ENCODE measurements at places on chromosomes 1 and 21.

DNA sequence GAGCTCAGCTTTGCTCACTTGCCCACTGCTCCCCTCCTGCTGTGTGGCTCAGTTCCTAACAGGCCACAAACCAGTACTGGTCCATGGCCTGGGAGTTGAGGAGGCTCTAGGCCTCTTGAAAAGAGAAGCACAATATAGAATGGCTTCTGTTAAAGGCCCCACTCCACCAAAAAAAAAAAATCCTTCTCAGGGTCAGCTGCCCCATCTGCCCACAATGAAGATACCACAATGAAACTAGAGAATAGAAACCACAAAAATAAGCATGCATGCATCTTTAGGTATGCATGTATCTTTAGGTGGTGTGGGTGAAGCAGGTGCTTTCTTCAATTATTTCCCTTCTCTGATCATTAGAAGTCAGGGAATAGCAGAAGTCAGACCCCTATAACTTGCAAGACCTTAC is 620.4 kb upstream of the BEND5 start:
- no peak for DNase-seq

DNA sequence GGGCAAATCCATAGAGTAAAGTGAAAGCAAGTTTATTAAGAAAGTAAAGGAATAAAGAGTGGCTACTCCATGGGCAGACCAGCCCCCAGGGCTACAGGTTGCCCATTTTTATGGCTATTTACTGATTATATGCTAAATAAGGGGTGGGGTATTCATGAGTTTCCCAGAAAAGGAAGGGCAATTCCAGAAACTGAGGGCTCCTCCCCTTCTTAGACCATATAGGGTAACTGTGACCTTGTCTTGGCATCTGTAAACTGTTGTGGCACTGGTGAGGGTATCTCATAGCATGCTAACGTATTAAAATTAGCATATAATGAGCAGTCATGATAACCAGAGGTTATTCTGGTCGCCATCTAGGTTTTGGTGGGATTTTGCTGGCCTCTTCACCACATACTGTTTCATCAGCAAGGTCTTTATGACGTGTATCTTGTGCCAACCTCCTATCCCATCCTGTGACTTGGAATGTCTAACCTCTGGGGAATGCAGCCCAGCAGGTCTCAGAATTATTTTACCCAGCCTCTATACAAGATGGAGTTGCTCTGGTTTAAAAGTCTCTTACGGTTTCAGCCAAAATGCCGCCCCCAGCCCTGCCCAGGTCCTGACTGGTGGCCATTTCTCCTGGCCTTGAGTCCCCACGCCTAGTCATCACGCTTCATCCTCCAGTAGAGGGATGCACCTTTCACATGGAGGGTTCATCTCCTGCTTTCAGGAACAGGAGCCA is 982 bp upstream of the TRIM17 start:
- DNase-seq = no peak

GRCh38 chr1:115712911-115713609 is 55.5 kb downstream of the CASQ2 start:
- DNase-seq = no peak

DNA sequence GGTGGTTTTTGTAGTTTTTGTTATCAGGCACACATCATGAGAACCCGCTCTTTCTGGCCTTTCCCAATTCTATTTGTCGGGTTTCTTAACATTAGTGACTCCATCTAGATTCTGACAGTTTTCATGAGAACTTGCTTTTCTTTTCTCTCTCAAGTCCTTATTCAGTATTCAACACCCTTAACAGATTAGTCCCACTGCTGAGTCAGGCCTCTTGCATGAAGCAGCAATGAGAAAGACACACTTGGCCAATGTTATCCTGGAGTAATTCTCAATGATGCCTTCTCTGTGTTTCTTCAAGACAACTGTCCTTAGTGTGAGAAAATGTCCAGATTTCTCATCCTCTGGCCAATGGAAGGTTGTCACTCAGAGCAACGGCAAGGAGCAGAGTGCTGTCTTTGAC is 11.3 kb downstream of the FMO2 start:
- no peak for DNase-seq

- DNase-seq = no peak
These were observed at the start of the genes FAM229A and TSSK3 for GRCh38 chr1:32362474-32363313. TSS of gene FAM229A (minus strand) at chr1:32362485. CDS start at chr1:32362091, 394 bp downstream. TSS of gene TSSK3 (plus strand) at chr1:32362539. CDS start at chr1:32362702, 163 bp downstream.

DNA sequence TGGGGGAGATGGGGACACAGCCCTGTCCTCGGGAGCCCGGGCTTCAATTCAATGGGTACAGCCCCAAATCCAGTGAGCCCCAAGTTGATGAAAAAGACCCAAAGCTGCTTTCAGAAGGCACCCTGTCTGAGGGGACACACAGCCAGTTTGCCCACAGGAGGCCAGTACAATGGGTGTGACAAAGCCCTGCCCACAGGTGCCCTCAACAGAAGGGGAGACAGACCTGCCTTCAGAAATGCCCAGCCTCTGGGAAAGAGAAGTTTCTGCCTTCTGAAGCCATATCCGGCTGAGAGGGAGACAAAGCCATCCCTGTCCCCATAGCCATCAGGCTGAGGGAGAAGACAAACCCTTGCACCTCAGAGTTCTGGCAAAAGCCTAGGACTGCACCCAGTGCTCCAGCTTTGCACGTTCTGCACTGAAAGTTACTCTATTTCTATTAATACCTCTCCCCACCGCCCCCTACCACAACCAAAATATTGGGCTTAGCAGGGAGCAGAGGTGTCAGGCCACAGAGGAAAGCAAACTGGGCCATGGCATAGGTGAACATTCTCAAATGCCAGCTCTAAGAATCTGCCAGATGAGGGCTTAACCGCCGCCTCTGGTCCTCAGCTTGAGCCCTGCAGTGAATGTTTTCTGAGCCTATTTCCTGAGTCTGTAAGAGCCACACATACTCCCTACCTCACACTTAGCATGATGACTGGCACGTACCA is 18.0 kb upstream of the PTAFR start:
- DNase-seq = no peak

DNA sequence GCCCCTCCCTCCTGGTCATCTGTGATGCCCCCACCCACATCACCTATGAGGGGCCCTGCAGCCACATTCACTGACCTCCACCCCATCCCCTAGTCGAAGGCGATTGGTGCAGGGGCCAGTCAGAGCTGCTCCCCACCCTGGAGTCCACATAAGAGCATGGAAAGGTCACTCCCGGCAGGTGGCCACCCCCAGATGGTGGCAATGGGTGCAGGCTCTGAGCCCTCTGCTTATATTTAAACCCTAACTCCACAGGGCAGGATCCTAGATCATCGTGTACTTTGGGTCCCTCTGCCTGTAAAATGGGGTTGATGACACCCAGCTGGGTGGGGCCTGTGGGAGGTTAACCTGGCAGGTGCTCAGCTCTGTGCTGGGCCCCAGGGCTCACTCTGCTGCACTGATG is 186.8 kb upstream of the C1orf174 start:
- no peak for DNase-seq

- no peak for DNase-seq
These were observed 3.2 kb downstream of the EDN2 start for GRCh38 chr1:41481109-41481775.

- DNase-seq = no peak
These were observed 70.2 kb downstream of the TOR3A start for GRCh38 chr1:179151908-179152682.

DNA sequence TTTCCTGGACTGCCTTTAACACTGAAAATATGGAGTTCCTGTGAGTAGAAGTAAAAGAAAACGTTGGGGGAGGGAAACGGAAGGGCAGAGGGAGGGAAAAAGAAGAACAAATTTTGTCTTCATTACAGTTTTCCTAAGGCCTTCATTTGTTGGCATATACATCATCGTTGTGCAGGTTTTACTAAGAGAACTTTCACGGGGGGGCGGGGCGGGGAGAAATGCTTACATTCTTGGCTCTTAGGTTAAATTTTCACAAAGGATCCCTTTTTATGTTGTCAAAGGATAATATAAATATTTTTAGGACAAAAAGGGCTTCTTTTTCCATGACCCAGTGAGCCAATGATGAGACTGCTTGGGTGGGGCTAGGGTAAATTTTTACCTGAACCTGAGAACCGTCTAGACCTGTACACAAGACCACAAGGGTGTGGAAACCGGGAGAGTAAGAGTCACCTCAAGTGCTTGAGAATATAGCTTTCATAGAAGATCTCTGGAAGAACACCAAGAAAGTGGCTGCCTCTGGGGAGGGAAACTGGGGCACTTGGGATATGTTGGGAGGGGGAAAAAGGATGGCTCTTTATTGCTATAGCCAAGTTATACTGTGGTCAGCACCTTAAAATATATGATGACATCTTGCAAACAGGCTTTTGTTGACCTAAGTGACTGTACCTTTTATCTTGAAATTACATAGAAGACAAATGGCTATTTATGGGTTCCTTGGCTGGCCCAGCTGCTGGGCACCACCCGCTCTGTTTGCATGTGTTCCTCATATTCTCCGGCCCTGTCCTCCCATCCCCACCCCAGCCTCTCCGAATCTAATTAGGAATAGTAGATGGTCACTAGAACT is 2.0 kb upstream of the UTP25 start:
- DNase-seq = no peak

- DNase-seq = no peak
These were observed 9.3 kb downstream of the EEIG2 start for GRCh38 chr1:108569097-108569728.

DNA sequence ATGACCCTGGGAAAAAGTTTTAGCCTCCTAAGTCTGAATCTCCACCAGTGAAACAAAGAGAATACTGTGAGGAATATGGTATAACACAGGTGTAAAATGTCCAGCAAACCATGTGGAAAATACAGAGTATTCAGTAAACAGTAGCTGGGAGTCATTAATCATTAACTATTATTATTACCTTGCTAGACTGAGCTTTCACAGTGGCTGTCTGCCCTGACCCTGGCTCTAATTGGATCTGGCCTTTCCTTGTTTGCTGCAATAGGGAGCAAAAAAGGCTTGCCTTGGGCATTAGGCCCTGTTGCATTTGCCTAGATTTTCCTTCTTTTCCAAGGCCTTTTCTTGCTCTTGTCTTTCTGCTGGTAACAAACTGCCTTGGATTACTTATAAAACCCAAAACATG is 179.1 kb upstream of the BEND5 start:
- no peak for DNase-seq

- DNase-seq = no peak
These were observed 50.4 kb upstream of the IFFO2 start for GRCh38 chr1:19006837-19007271.

GRCh38 chr21:38841472-38841871 is 35.7 kb downstream of the ETS2 start:
- DNase-seq = no peak
